ENCODE measurements at places on chromosomes 16 and 17.

DNA sequence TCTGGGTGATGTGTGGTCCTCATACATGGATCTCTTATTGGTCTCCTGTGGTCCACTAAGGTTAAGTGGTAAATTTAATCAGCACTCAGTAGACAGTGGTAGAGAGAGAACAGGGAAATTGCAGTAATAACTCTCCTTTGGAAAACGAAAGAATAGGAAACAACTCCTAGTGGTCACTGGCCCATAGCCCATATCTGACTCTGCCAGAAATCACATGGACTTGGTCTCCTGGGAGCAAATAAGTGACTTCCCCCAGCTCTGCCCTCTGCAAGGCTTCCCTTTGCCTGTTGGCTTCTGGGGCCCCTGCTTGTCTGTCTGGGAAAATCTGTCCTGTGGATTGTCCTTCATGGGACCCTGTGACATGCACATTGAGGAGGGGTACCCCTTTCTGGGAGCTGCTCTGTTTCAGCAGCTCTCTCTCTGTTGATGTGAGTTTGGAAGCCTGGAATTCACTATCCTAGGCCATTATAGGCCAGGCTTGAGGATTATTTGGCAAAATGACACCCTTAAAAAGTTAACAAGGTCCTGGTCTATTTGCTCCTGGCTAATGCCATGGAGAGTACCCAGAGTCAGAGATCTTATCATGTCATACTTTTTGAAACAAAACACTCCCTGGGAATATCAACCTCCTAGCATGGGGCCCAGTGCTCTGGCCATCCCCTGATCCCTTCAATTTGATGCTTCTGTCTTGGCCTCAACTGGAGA, 58.0 kb upstream of the HNF1B start:
- no peak for DNase-seq

- DNase-seq, result no peak
These were observed 1.5 kb downstream of the FOXN1 start for GRCh38 chr17:28507567-28508203.

DNA sequence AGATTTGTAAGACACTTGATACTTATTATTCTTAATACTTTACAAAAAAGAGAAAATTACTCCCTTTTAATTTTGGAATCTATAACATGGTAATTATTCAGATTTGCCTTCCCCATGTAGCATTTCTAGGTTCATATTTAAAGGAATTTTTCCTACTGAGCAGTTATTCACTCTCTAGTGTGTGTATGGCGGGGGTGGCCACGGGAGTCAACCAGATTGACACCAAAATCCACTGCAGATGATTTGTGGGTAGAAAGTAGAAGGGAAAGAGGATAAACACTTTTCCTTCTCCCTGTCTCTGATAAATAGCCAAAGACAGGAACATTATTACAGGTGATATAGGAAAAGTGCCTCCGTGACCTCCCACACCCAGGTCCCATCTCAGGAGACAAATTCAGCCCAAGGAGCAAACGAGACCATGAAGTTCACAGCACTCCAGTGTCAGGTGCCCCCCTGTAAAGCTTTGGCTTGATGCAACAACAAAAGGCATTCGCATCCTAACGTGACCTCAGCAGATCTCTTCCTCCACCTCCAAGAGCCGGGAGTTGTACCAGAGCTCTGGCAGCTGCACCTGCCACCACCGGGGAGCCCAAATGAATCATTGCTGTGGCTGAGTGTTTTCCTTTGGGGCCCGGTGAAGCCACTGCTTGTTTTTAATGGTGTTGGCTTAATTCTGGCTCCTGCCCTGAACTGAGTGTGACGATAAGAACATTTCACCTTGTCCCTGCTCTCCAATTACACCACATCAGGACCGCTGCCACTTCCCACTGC, 92.7 kb upstream of the NOL11 start:
- DNase-seq, result no peak

GRCh38 chr16:86595983-86596605, 17.7 kb downstream of the FOXL1 start:
- DNase-seq, result no peak

- no peak for DNase-seq
These were observed 743 bp downstream of the ZNF624 start for GRCh38 chr17:16652847-16653366.

DNA sequence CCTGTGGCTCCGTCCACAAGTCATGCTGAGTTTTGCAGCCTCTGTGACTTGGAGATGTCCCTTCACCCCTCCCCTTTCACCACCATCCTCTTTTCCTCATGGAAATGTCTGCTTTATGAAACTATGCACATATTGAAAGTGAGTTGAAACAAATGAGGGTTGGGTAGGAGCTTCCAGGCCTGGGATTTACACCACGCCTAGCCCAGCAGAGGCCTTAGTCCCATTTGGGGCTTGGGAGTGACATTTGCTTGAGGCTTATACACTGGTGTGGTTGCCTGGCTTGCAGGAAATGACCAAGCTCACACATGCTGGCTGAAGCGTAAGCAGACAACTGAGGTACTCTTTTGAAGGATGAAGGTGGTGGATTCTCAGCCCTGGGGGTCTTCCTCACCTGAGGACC, 10.5 kb upstream of the SPNS1 start:
- DNase-seq, result no peak

- no peak for DNase-seq
These were observed 39.1 kb downstream of the CCDC57 start for GRCh38 chr17:82173351-82174041.

DNA sequence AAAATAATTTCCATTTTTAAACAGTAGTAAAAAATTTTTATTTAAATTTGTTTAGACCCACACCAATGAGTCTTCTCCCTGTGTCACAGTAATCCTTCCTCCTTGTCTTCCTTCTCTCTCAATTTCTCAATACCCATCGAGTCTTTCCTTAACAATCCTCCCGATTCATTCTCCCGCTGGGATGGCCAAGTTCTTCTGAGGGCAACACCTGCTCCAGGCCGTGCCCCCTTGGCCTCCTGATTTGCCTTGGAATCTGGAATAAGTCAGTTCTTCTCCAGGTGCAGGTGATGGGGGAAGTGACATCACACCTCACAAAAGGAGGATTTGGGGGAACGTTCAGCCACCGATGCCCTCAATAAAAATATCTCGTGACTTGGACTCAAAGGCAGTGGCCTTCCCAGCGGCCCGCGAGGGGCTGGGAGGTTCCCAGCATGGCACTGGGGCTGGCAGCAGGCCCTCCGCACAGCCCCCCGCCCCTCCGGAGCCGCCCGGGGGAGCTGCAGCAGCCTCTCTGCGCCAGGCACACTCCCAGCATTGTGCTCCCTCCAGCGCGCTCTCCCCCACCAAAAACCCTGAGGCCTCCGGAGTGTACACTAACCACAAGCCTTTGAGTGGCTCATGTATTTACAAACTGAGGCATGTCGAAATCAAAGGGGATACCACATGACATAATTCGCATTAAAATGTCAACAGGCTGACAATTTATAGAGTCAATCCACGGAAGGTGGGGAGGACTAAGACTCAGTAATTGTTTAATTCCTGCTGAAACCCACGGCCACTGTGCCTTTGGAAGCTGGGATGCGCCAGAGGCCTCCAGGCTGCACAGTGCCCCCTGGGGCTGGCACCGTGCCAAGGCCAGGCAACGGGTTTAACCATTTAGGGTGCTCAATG, 120.5 kb downstream of the ZFHX3 start:
- DNase-seq, result no peak

- DNase-seq, result no peak
These were observed 782.7 kb downstream of the CDH11 start for GRCh38 chr16:64339052-64339770.

DNA sequence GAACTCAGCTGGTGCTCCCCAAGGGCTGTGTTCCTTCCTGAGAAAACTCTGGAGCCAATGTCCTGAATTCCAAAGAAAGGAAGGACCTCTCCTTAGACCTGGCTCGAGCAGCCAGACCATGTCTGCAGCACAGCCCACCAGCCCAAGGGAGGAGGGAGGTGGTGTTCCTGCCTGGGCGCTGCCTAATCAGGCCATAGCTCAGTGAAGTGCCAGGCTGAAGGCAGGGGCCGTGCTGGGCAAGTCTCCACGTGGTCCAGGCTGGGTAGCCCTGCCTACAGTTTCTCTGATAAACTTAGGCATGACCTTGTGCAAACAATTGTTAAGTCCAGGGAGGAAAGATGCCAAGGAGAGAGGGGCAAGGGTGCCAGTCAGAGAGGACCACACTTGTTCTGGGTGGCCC, 76.8 kb downstream of the MPRIP start:
- DNase-seq, result no peak

DNA sequence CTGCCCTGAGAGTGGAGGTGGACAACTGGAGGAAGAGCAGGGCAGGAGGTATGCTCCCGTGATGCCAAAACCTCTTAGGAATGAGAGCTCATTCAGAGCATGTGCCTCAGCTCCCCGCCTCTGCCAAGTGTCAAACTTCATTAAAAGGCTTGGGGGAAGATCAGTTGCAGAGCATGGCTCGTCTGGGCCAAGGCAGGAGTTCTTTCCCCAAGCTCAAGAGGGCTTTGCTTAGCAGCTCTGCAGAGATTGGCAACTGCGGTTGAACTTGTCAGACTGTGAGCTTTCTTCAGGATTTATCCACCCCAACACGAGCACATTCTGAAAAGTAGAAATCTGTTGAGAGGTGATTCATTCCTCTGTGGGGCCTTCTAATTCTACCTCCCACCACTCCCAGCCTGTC, 248.1 kb downstream of the HS3ST3A1 start:
- no peak for DNase-seq

- no peak for DNase-seq
These were observed 7.8 kb upstream of the IRF8 start for GRCh38 chr16:85891033-85891775.

GRCh38 chr17:8651013-8651412, 20.5 kb upstream of the MYH10 start:
- no peak for DNase-seq

GRCh38 chr16:23511731-23512130, 1.4 kb upstream of the GGA2 start:
- DNase-seq, result no peak

DNA sequence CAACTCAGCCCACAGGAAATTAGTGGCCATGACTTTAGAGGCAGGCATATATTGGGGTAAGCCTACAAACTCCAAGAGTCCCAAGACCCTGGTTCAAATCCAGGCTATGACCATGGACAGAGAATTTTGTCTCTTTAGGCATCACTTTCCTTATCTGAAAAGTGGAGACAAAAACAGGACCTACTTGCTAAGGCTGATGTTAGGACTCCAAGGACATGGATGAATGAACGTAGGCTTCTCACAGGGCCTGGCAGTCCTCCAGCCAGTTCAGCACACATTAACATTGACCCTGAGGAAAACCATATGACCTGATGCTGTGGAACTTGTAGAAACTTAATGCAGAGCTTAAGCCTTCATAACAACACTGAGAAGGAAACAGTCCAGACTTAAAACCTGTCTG, 1.4 kb downstream of the FKBP10 start:
- no peak for DNase-seq

DNA sequence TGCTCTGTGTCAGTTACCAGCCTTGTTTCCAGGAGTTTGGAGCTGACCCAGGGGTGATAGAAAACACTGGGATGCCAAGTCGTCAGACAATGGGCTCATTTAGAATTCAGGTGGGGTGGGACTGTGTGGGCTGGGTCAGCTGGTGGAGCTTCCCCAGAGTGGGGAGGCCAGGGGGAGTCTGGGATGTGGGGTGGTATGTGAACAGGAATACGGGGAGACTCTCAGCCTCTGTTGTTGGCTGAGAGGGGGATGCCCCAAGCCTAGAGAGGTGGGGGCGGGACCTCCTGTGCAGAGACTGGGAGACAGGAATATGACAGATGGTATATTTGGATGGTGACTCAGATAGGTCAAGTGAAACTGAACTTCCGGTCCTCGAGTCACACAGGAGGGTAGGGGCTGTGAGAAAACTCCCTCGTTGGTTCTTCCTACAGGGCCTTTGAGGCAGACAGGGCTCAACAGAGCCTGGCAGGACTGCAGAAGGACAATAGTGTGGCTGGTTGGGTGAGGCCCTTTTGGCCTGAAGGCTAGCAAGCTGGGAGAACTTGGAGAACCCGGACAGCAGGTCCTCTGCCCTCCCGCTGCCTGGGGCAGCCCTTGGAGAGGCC, 23.7 kb downstream of the CDH1 start:
- no peak for DNase-seq

GRCh38 chr17:61451538-61452300, 503 bp upstream of the TBX4 start:
- DNase-seq, result no peak

DNA sequence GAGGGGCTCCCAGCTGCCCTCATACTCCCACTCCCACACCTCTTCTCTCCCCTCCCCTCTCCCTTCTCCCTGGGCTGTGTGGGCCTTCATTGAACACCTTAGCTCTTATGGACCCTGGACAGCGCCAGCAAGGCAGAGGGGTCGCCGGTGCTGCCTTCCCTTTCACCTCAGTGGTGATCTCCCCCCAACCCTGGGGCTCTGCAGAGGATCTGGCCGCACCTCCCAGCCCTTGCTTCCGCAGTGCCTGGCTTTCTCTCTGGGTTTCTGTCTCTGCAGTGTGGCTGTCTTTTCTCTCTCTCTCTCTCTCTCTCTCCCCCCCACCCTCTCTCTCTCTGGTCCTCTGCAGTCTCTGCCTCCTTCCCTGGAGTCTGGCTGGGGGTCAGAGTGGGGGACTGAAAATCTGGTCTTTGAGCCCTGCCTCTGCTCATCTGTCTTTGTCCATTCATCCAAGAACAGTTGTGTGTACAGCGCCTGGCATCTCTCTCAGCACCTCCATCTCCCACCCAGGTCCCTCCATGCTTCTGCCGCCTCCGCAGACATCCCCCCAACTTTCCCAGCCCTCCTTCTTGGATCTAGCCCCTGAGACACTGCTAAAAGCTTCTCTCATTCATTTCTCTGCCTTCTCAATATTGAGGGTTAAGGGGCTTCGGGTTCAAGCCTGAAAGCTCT, 1.1 kb downstream of the SEZ6L2 start:
- no peak for DNase-seq

- DNase-seq, result no peak
These were observed 1.8 kb downstream of the ALKBH5 start for GRCh38 chr17:18185391-18185790.

DNA sequence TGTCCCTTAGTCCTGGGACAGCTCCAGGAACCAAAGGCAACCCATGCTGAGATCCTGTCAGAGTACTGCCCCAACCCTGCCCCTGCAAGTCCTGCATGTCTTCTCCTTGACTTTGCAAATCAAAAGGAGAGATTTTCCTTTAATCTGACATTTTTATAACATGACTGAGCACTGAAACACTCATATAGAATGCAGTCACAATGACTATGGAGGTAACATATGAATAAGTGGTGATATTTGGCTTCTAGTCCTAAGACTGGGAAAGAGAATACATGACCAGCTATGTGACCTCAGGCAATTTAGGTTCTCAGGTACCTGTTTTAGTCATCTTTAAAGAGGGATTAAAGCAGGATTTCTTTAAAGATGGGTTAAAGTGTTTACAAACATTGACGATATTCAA, 941.6 kb upstream of the CDH8 start:
- no peak for DNase-seq

Data from CD4-positive, alpha-beta T cell treated with Interleukin-15 for 4 hours (primary cell).